ENCODE measurements at places on chromosomes 13 and 19. TPM values are rescaled to one million over a fixed set of nuclear protein-coding genes. Genes with fewer than 3 reads are reported as not detected.
A peak's percentile ranks its signal among the peaks of the same experiment; 100 is the strongest.

Gene ZSCAN4
- polyA plus RNA-seq, result 0.50 TPM

DNA sequence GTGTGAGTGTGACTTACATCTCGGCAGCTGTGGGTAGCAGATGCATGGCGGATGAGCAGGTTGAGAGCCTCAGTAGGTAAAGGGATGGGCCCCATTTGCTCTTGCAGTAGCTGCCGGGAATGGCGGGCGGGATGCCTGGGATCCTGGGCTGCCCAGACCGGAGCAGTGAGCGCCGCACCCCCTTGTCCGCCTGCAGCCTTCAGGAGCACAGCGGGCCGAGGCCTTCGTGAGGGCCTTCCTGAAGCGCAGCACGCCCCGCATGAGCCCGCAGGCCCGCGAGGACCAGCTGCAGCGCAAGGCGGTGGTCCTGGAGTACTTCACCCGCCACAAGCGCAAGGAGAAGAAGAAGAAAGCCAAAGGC lies 4.1 kb downstream of the POP4 start:
- H3K36me3 ChIP-seq, result no peaks in the 10 kb centered on the region
- no peaks in the 10 kb centered on the region for H3K27me3 ChIP-seq
- H3K4me1 ChIP-seq, result no peaks in the 10 kb centered on the region
- no peak overlapping the region for H3K4me3 ChIP-seq
- no peak overlapping the region for H3K27ac ChIP-seq

DNA sequence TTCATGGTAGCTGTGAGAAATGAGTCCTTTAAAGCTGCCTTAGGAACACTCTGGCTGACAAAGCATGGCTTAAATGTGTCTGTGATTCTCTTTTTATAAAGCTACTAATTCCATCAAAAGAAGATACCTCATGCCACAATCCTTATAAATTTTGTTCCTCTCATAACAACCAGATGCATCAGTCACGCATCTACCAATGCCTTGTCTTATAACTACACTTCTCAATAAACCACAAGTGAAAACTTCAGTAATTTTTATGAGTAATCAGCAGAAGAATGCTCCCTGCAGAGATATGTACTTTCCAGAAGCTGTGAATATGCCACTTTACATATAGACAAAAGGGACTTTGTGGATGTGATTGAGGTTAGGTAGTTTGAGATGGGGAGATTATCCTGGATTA lies 147.8 kb downstream of the SUCLA2 start:
- no peaks in the 10 kb centered on the region for H3K4me1 ChIP-seq
- H3K27me3 ChIP-seq, result no peaks in the 10 kb centered on the region
- no peaks in the 10 kb centered on the region for H3K36me3 ChIP-seq
- no peak overlapping the region for H3K4me3 ChIP-seq
- H3K27ac ChIP-seq, result no peak overlapping the region

DNA sequence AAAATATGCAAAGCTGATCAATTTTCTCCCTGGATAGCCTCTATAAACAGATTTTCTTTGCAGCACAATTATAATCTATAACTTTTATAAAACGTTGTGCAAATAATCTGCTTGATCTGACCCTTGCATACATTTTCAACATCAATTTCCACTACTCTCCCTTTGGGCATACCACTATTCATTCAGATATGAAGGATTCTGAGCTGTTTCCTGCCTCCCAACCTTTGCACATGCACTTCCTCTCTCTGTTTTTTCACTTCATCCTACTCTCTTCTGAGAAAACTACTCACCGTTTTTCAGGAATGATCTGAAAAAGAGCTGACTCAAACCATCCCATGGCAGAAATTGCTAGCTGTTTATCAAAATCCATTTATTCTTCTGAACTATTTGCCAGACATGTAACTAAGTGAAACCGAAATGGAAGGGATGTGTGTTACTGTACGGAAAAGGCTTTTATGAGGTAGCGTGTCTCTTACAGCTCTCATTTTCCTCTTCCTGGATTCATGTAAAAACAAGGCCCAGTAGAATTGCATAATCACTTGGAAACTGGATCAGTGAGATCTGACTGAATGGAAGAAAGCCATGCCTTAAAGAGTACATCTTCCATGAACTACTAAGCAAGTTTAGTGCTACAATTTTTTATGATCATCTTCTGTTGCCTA lies 1447.3 kb upstream of the MIR17HG start:
- no peak for DNase-seq
- no peaks in the 10 kb centered on the region for H3K4me1 ChIP-seq
- no peak overlapping the region for H3K4me3 ChIP-seq
- H3K27ac ChIP-seq, result no peak overlapping the region
- H3K36me3 ChIP-seq, result no peaks in the 10 kb centered on the region
- no peaks in the 10 kb centered on the region for H3K27me3 ChIP-seq

DNA sequence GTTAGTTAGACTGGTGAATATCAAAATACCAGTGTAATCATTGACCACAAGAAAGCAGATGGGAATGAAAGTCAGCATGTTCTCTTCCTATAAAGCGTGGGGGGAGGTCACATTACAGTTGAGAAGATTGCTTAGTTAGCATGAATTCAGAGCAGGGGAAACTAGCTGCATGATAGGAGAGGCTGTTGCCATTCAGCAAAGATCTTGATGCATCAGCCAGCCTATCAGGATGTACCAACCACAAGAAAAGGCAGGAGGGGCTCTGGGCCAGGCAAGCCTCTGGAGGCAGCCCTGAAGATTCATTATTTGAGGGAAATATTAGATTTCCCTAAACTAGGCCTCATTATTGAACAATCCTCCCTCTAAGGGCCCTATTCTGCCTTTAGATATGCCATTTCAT lies 5.0 kb upstream of the MTMR6 start:
- no peak overlapping the region for H3K4me3 ChIP-seq
- H3K27me3 ChIP-seq, result no peaks in the 10 kb centered on the region
- H3K36me3 ChIP-seq, result no peaks in the 10 kb centered on the region
- DNase-seq, result no peak

- no peaks in the 10 kb centered on the region for H3K27me3 ChIP-seq
- H3K27ac ChIP-seq, result no peak overlapping the region
Measured at GRCh38 chr19:42115219-42115618, 17.0 kb downstream of the POU2F2 start.

GRCh38 chr13:51618626-51619025 lies 34.4 kb downstream of the WDFY2 start:
- no peak overlapping the region for H3K4me3 ChIP-seq
- peak overlapping the region; percentile 1 for H3K27ac ChIP-seq
- peaks cover 7% of the 10 kb centered on the region for H3K4me1 ChIP-seq
- H3K36me3 ChIP-seq, result no peaks in the 10 kb centered on the region

Measured in aorta (tissue), 5 donors.